ENCODE measurements at places on chromosomes 7 and 10. TPM values are rescaled to one million over a fixed set of nuclear protein-coding genes. Genes with fewer than 3 reads are reported as not detected.

The RNLS gene
- total RNA-seq: 4.9 TPM

The ITPRID1 gene
- total RNA-seq: not detected

The PARD3 gene
- total RNA-seq: 0.12 TPM

The ZNF804B gene
- not detected for total RNA-seq

The SRGN gene
- 91.4 TPM for total RNA-seq

The SPAM1 gene
- total RNA-seq: not detected

The MKX gene
- total RNA-seq: not detected

The GPR15LG gene
- not detected for total RNA-seq

The PRKAR2B gene
- total RNA-seq: 0.71 TPM

The MRC1 gene
- total RNA-seq: 0.15 TPM

The IQUB gene
- 0.11 TPM for total RNA-seq

The VDAC2 gene
- 99.0 TPM for total RNA-seq

DNA sequence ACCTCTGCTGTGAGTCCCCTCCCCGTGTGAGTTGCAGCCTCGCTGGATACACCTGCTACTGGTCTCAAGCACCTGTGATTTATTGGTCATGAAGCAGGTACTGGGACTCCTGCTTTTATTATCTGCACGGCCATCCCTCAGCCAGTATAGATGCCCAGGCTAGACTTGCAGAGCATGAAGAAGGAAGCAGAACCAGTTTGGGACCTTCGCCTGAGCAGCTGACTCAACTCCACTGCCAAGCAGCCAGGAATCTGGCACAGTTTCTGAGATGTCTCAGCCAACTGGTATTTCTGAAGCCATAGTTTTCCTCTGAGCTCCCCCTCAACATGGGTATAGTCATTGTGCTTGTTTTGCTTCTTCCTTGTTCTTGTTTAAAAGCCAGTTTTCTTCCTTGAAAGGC is 28.0 kb upstream of the SLC39A12 start:
- DNase-seq: no peak

GRCh38 chr7:140275069-140275965 is 98.5 kb upstream of the KDM7A start:
- DNase-seq: no peak

- no peak for DNase-seq
These were observed 79.9 kb downstream of the PRKAG2 start for GRCh38 chr7:151796871-151797537.

GRCh38 chr10:33965795-33966581 is 631.5 kb upstream of the NRP1 start:
- DNase-seq: no peak

DNA sequence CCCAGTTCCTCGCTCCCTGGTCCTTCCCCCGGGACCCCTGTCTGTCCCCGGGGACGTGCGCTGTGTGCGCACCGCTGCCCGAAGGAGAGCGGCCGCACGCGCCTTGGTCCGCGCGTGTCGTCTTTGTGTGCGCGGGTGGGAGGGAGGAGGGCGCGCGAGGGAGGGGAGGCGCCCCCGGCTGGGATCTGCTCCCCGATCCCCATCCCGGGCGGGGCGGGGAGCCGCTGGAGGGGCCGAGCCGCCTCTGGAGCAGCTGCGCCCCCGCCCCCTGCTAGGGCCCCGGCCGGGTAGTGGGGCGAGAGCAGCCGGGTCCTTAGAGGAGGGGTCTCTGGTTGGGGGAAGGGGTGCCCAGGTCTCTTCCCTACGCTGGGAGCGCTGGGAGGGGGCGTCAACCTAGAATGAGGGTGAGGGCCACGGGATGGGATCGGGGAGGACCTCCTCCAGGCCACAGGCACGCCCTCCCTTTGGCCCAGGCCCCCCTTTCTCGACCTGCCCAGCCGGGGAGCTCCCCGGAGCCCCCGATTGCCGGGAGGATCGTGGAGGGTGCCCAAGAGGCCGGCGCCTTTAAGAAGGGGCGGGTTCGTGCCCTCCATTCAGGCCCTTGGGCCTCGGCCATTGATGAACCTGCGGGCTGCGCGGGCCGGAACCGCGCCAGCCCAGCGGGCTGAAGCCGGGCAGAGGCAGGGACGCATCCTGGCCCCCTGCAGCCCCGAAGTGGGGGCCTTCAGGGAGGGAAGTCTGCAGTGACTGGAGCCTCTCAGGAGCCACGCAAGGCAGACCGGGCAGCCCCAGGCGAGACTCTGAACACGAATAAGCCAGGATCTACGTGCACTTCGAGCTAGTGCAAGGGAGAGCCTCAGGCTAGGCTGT is 678 bp downstream of the SH2B2 start:
- DNase-seq: peak; percentile 51

- DNase-seq: no peak
These were observed 16.2 kb downstream of the HNRNPF start for GRCh38 chr10:43392748-43393147.

GRCh38 chr7:138603549-138604318 is 97.4 kb downstream of the SVOPL start:
- DNase-seq: no peak

GRCh38 chr10:79178614-79179163 is 109.9 kb downstream of the ZMIZ1 start:
- no peak for DNase-seq

DNA sequence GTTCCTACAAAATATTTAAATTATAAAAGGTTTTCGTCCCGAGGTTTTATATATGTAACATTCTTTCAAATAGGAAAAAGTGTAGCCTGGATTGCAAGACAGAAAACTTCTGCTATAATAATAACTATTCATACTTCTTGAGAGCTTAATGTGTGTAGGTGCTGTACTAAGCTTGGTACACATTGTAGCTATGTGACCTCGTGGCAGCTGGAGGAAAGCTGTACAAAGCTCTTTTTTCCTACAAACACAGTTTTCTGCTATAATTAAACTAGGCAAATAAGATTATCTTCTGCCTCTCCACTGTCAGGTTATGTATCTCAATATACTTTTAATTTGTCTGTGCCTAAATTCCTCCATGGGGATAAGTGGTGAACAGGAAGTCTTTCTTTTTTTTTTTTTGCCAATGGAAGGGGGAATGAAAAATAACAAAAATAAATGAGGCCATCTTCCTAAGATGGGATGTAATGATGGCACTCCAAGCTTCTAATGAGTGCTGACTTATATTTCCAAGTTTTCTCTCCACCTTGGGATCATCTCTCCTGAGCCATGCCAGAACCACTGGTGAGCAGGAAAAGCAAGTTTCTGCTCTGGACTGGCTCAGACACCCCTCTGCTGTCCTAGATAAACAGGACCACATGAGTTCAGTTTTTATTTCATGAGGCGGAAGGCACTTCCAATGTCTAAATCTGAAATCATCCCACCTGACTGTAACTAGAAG is 9.9 kb downstream of the SGMS1 start:
- no peak for DNase-seq

DNA sequence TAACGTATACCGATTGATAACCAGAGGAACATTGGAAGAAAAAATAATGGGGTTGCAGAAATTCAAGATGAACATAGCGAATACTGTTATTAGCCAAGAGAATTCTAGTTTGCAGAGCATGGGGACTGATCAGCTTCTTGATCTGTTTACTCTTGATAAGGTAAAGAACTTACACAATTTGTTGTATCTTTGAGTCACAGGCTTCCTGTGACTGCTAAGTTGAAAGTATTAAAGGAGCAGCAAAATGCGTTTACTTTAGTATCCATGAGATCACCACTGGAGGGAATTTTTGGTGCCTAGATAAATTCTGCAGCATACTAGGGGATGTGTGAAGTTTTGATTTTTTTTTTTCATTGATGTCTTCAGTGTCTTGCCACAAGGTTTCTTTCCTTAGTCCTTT is 103.6 kb downstream of the BTAF1 start:
- no peak for DNase-seq

GRCh38 chr7:106566196-106566595 is 94.8 kb downstream of the CCDC71L start:
- no peak for DNase-seq

GRCh38 chr7:8638076-8638475 is 204.7 kb downstream of the NXPH1 start:
- no peak for DNase-seq

- DNase-seq: no peak
These were observed 234.5 kb downstream of the SORCS3 start for GRCh38 chr10:104875561-104875960.

DNA sequence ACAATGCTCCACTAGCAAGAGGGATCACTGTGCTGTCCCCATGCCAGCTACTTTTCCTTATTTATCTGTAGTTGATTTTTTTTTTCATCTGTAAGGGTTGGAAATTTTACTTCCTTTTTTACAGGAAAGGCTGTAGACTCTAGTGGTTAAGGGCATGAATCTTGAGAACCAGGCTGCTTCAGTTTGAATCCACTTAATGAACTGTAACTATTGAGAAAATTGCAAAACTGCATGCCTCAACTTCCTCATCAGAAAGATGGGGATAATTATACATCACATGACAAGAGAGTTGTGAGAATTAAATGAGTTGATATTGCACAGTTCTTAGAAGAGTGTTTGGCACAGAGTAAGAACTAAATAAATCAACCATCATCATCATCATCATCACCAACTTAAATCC is 106.4 kb upstream of the GSDME start:
- no peak for DNase-seq

- DNase-seq: no peak
These were observed 615.6 kb downstream of the KCNMA1 start for GRCh38 chr10:77021966-77022490.

GRCh38 chr10:123926401-123927264 is 35.0 kb upstream of the CPXM2 start:
- no peak for DNase-seq

GRCh38 chr10:71053169-71053895 is 159.0 kb upstream of the UNC5B start:
- no peak for DNase-seq

GRCh38 chr10:75137533-75138438 is 26.3 kb downstream of the SAMD8 start:
- DNase-seq: no peak

DNA sequence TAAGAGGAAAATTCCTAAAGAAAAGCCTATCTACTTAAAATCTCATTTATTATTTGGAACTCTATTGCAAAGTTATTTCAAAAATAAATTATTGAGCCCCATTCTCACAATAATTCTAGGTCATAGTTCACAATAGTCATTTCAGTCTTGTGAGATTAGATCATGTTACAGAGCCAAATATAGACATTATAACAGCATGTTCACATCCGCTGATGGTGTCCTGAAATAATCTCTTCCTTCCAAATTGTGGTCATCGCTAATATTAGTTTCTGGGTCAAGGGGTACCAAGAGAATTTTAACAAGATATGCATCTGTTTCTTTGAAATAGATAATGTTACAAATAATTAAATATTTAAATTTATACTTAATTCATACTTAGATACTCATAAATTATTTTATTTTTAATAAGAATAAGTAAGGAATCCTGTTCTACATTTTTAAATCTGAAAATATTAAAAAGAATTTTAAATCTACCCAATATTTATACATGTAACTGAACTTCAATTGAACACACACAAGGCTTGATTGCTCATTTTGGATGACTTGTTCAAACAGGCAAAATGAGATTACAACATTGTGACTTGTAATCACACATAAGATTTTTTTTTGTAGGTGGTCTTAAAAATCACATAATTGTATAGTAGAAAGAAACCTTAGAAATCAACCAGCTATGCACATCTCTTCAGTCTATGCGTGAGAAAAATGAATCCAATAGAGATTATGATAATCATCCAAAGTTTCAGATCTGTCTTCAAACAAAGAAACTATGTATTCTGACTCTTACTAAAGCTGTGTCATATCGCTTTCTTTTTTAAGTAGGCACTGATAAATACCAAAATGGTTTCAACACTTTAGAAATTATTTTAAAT is 13.1 kb downstream of the GNAT3 start:
- no peak for DNase-seq

- no peak for DNase-seq
These were observed 8.0 kb downstream of the CCDC186 start for GRCh38 chr10:114166043-114166442.

DNA sequence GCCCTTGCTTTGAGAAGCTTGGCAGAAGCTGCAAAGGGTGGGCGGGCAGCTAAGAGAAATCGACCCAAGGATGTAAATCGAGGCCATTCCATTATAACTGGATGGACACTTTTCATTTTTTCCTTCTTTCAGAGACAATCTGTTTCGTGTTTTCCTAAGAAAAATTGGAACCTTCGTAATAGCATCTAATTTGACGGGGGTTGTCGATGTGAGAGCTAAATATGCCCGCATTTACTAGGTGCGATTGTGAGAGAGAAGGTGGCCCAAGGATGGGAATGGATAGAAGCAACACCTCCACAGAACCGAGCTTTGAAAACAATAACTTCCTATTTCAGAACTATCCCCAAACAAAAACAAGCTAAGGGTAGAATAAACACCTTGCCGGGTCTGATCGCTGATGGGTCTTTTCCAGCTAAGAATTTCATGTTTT is 848 bp upstream of the HOXA4 start:
- no peak for DNase-seq

DNA sequence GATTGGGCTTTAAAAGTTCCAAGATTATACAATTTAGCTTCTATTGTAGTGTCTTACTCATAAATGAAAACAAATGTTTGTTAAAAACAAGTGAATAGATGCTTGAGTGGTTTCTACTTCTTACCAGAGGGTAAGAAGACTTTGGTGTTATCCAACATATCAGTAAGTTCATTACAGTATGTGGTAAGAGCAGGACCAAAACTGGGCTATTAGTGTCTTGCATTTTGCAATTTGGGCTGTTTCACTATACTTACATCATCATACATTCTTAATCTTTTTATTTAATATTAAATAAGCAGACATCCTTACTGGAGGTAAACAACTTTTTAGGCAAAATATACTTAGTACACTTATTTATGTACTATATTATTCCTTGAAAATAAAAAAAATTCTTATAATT is 248.4 kb upstream of the HGF start:
- DNase-seq: no peak

- no peak for DNase-seq
These were observed 543.2 kb downstream of the PTPRN2 start for GRCh38 chr7:158044482-158044823.

GRCh38 chr7:136194878-136195277 is 217.7 kb upstream of the MTPN start:
- DNase-seq: no peak

- DNase-seq: no peak
These were observed 274.2 kb upstream of the HABP2 start for GRCh38 chr10:113278664-113279063.

GRCh38 chr7:34365611-34366010 is 292.4 kb upstream of the NPSR1 start:
- DNase-seq: no peak
